ENCODE measurements at places on chromosomes 2 and 18.

GRCh38 chr2:203574824-203575223, 39.7 kb upstream of the RAPH1 start:
- DNase-seq: no peak

DNA sequence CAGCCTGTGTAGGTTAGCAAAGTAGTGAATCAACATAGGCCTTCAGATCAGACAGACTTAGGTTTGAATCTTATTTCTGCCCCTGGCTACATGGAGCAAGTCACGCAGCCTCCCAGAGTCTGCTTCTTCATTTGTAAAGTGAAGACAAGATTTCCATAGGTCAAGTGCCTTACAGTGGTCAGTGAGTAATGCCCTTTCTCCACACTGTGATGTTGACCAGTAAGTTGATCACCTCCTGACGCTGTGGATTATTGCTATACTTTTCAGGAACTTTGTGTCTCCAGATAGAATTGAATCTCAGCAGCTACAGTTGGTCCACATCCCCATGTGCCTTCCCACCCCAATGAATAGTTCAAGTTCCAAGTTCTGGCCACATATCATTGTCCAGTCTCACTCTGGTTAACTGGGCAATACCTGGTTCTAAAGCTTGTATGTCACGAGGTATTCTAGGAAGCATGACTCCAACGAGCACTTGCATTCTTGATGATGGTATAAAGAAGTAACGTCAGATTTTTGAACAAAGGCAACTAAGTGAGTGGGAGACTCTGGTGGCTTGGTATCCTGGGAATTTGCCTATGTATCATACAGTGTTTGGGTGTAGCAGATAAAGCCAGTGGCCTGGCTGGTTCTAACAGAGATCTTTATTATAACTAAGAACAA, 2.1 kb upstream of the CLIP4 start:
- DNase-seq: no peak

DNA sequence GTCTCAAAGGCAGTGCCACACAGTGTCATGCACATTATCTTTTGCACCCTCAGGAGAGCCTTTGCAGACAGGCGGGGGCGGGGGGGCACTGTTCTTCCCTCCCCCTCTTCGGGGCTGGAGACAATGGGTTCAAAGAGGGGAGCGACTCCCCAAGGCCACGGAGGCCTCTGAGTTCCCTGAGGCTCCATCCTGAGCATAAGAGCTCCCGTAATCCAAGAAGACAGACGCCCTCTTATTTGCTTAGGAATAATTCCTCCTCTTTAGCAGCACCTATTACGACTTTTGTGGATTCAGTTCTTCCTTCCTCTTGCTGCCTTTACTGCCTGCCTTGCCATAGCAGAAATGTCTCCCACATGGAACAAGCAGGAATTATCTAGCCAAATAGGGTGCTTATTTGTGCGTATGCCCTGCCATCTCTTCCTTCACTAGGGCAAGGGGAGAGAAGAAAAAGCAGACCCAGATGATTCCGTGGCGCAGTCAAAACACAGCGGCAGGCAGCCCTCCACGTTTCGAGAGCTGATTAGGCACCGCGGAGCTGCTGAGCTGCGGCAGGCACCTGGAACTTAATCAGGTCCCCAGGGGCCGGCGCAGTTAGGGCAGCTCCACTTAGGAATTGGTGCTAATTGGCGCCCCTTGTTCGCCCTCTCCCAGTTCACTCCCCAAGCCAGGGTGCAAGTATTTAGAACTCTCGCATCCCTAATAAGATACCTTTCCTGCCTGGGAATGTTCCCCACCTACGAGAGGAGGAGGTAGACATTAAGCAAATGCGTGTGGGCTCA, 233.4 kb upstream of the MYT1L start:
- no peak for DNase-seq

- DNase-seq: no peak
Observed at GRCh38 chr18:37571266-37571665, 5.7 kb upstream of the CELF4 start.

GRCh38 chr2:67515538-67515937, 118.4 kb downstream of the ETAA1 start:
- no peak for DNase-seq

GRCh38 chr2:106894545-106894944, 8.6 kb upstream of the ST6GAL2 start:
- no peak for DNase-seq

DNA sequence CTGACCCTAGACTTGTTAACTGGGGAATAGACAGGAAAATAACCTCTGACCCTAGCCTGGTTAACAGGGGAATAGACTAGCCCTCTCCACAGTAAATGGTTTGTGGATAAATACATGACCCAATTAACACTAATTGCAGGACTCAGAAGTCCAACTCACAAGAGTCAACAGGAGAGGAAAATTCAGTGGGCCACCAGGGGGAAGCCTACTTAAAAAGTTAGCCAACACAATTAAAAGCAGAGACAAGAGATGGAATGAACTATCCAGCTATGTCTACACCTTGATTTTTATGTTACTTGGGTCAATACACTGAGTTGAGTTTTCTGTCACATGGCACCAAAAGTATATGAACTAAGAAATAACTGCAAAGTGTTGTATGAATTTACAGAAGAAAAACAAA, 158.8 kb upstream of the SLC39A10 start:
- DNase-seq: no peak

DNA sequence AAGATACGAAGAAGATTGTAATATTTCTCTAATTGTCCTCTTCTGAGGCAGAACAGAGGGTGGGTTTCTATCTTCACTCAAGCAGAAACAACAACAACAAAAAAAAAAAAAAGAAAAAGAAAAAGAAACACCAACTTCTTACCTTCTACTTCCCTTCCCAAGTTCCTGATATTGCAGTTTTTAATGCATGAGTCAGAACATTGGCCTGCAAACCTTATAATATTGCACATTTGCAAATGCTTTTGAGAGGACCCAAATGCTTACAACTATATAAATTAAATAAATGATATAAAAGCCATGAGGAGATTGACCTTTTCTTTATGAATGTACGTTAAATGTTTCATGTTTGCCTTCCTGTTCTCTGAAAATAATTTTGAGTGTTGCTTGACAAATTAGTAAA, 37.3 kb downstream of the PAX3 start:
- no peak for DNase-seq

GRCh38 chr2:54438271-54438670, 17.9 kb upstream of the SPTBN1 start:
- DNase-seq: no peak

DNA sequence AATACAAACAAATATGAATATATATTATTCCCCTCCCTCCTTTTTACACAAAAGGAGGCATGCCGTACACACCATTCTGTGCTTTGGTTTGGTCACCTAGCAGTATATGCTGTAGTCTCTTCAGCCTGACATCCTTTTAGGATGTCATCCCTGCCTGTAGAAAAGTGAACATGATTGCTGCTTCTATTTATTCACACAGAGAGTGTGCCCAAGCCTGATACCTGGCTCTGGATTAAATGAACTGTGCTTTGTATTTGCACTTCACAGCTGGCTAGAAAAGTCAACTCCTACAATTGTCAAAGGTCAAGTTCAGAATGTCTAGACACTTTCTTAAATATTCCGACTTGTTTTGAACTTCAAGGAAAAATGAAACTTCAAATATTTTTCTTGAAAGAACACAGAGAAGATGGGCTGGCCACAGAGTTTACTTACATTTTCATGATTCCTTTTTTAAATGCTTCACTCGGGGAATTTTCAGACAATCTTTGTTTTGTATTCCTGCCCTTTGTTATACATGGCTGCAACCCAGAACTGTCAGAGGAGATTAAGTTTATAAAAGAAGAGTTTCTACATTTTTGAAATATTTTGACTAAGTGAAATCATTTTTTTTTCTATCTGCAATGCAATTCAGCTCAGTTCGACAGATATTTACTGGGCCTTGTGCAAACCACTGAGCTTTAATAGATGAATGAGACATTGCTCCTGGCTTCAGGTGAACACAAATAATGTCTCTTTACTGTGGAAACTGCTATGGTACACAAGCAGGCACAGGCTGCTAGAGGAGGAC, 33.5 kb downstream of the DAPL1 start:
- DNase-seq: no peak

DNA sequence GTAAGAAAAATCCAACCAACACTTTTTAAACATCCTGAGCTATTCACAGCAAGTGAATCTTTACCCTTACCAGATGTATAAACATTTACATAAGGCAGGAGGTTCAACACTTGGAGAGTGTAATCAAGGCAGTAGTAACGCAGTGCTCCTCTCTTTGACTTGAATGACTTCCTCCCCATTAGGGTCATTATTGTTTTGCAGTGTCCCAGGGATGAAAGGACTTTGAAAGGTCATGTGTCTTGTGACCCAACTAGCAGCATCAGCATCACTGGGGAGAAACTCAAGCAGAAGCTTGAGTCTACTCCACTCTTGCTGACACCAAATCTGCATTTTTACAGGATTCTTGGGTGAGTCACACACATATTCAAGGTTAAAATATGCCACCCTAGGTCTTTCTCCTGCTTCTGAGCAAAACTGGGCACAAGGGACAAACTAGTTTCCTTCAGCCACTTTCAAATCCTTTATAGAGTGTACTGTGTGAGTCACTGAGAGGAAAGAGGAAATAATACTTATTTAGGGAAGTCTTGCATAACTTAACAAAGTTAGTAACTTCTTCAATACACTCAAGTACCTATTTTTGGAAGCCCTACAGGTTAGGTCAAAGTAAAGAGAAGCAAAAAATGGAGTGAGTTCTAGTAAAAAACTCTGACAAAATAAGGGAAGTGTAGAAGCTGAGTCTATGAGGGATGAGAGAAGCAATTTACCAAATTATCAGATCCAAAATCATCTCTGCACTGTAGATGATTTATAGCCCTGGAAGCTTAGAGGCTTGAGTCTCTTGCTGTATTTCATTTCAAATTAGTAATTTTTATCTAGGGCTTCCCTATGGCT, 51.0 kb upstream of the EML4 start:
- no peak for DNase-seq

DNA sequence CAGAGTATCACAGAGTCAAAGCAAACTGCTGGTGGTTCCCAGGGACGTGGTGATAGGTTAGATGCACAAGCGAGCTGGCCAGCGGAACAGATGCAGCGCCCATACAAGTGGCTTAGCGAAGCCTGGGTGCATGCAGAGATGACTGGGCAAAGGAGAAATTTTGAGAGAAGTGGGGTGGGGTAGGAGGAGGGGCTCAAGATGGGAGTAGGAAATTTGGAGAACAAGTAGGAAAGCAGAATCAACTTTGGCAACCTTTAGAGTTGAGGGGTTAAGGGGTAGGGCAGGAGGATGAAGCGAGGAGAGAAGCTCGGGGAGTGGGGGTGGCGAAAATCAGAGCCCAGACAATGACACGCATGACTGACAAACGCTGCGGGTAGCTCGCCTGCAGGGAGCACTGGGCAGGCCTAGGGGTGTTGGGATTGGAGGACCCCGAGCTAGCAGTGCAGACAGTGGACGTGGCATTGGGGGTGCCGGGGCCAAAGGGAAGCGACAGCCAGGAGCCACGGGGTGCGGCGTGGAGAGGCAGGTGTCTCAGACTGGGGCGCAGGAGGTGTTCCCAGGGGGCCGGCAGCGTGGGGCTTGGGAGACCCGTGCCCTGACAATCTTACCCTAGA, 431 bp downstream of the FAM98A start:
- peak; percentile 19 for DNase-seq

GRCh38 chr18:9631814-9632496, 17.6 kb upstream of the PPP4R1 start:
- DNase-seq: no peak

DNA sequence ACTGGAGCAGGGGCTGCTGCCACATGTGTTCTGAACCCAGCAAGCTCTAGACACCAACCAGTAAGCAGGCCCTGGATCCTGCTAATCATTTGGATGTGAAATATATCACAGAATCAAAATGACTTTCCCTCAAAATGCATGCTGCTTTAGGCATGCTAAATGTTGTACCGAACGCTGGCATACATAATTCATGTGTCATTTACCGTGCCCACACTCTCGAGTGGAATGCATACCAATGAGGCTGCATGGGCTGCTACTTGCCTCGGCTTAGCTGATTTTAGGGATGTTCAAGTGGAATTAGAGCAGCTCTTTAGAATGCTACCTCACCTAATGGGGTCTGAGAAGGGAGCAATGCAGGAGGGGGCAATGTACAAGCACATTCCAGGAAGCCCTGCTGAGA, 509.6 kb upstream of the RAB6C start:
- no peak for DNase-seq

GRCh38 chr2:113157897-113158753, 15.6 kb upstream of the PSD4 start:
- no peak for DNase-seq

GRCh38 chr18:41922841-41923240, 32.2 kb upstream of the PIK3C3 start:
- peak; percentile 71 for DNase-seq

DNA sequence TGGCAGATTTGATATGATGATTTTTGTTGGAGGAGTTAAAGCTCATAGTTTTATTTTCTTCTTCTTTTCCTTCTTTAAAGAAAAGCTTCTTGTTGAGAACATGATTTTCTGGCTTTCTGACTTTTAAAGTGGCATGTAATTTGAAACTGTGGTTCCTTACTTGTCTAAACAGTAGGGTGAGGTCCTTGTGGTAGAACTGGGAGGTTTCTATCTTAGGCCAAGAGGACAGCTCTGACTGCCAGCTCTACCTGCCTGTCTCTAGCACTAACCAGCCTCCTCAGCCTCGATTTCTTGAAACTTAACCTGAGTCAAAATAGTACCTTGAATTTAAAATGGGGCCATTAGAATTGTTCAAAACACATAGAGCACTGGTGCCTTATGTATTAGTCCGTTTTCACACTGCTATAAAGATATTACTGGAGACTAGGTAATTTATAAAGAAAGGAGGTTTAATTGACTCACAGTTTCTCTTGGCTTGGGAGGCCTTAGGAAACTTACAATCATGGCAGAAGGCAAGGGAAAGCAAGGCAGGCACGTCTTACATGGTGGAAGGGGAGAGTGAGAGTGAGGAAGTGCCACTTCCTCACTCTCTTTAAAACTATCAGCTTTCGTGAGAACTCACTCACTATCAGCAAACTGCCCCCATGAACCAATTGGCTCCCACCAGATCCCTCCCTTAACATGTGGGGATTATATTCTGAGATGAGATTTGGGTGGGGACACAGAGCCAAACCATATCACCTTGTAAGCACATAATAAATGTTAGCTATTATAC, 119.0 kb downstream of the CERS6 start:
- peak; percentile 10 for DNase-seq

- DNase-seq: no peak
Observed at GRCh38 chr2:86170449-86170848, 24.8 kb downstream of the IMMT start.

DNA sequence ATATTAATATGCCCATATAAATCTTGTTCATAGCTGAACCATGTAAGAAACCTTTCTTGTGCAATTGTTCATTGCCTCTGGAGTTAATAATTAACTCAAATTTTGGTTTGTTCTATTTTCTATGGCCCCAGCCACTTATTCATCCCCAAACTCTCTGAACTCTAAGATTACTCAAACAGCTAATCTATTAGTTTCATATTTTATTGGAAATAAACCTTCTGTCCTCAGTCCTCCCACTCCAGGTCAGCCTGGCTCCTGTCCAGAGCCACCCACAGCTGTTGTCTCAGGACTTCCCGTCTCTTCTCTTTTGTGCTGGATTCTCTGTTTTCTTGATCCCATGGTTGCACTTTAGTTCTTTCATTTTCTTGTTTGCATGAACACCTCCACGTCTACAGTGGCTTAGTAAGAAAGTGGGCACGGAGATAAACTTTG, 4.4 kb upstream of the RNF103 start:
- DNase-seq: no peak

All from right lung (tissue), 10 donors.